Activated naive CD4-positive, alpha-beta T cell (primary cell): ENCODE measurements at places on chromosomes 3 and 15.

- no peak for DNase-seq
Observed at GRCh38 chr3:190810957-190811356, 51.5 kb downstream of the GMNC start.

DNA sequence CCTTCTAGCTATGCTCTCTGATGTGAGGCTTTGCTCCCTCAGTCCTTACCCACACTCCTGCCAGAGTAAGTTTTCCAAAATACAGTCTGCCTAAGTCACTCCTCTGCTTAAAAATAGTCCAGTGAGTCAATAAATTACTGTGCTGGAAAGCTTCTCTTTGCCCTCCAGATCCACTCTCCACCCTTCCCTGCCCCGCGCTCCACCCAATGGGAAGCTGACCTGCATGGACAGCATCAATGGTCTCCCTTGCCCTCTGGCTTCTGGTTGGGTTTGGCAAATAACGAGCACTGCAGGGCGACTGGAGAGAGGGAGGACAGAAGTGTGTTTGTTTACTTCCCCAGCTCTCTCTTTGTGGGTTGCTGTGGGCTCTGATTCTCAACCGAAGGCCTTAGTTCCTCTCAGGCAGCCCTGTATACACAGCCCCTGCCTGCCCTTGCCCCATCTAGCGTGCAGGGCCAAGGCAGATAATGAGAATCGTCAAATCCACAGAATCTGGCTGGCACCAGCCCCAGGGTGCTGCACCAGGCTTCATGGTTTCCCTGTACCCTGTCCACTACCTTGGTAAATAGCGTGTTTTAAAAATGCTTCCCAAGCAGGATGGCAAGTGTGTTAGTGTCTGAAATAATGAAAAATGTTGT, 110.4 kb downstream of the ADAMTSL3 start:
- DNase-seq = no peak

GRCh38 chr15:93047621-93048425, 41.2 kb downstream of the RGMA start:
- DNase-seq = no peak

DNA sequence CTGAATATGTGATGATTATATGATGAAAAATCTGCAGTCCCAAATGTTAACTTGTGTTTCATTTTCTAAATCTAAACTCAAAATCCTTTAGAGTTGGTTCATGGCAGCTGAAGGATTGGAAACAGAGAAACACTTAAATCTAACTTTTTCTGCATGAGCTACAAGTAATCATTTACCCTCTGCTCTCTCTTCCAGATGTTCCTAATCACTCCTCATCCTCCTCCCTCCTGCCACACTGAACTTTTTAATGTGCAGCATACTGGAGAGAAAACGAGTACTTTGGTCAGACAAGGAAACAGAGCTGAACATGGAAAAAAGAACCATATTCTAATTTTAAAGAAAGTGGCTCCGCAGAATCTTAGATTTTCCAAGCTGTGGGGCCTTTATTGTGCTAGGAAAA, 321.2 kb upstream of the COL8A1 start:
- DNase-seq = no peak
